Stimulated activated CD8-positive, alpha-beta memory T cell treated with anti-CD3 and anti-CD28 coated beads, Interleukin-7, amount 100 ng/mL, for 24 hours (primary cell): ENCODE measurements at places on chromosomes 3 and 15.
A peak's percentile ranks its signal among the peaks of the same experiment; 100 is the strongest.

DNA sequence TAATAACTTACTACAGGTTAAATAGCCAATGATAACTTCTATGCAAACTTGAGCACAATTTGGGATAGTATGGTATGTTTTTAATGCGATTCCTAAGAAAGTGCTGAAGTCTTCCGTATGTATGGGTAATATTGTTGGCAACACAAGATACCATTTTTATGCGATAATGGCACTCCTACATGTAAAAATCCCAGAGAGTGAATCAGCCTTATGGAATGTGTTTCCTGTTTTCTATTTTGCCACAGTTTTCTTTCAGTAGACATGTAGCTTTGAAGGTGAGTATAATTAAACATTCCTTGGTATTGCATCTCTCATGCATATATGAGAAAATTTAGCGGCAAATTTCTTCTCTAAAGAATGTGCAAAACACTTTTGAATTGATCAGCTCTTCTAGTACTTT is 396.8 kb upstream of the AZI2 start:
- no peak for DNase-seq

GRCh38 chr15:66783725-66784124 is 81.7 kb downstream of the SMAD6 start:
- DNase-seq, result no peak

- DNase-seq, result no peak
These were observed 315.2 kb upstream of the PPP2R3A start for GRCh38 chr3:135650309-135650708.

DNA sequence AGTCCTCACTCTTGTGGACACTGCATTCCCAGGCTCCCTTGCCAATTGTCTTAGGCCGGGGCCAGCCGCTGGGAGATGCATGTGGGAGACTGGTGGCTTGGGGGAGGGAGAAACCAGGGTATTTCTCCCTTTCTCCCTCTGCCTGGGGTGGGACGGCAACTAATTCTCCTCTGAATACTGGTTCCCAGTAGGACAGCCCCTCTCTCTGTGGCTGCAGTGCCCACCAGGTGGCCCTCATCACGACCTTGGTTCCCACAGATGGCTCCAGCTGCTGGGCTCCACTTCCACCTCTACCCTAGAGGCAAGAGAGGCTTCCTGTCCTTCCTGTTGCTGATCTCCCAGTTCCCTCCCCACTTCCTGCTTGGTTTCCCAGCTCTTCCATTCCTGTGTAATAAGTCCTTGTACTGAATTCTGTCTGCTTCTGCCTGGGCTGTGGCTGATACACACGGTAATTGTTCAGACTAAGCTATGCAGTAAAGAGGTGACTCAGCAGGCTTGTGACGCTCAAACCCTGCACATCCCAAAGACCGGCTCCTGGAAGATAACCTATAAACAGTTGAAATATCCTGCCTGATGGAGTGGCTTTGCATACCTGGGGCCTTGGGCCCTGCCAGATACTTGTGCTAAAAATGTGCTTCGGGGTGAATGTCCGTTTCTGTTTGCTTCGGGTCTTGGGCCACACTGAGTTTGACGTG is 20.4 kb upstream of the COPG1 start:
- DNase-seq, result no peak

DNA sequence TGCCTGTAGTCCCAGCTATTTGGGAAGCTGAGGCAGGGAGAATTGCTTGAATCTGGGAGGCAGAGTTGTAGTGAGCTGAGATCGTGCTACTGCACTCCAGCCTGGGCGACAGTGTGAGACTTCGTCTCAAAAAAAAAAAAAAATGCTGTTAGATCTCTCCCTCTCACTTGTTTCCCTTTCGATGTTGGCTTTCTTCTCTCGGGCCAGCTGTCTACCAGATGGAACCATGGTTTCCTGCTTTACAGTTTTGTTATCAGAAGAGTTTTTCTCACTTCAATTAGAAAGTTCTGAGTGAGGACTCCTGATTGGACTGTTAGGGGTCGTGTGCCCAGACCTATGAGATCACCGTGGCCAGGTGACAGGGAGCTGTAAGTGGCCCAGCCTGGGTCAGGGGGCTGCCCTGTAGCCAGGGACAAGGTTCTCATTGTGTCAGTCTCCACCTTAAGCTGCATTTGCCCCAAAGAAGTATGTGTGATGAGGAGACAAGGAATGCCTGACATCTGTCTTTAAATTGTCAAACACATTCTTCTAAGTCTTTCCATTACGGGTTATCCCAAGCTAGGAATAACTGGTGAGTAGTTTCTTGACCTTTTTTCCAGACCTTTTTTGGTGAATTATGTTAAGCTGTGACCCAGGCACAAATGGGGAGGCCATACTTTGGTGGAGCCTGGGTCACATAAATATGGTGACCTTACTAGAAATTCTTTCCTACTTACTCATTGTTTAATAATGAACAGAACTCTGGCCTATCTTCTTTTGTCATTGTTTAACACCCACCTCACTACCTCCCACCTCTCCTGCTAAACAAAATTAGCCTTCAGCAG is 25.2 kb downstream of the SNAPC5 start:
- no peak for DNase-seq

DNA sequence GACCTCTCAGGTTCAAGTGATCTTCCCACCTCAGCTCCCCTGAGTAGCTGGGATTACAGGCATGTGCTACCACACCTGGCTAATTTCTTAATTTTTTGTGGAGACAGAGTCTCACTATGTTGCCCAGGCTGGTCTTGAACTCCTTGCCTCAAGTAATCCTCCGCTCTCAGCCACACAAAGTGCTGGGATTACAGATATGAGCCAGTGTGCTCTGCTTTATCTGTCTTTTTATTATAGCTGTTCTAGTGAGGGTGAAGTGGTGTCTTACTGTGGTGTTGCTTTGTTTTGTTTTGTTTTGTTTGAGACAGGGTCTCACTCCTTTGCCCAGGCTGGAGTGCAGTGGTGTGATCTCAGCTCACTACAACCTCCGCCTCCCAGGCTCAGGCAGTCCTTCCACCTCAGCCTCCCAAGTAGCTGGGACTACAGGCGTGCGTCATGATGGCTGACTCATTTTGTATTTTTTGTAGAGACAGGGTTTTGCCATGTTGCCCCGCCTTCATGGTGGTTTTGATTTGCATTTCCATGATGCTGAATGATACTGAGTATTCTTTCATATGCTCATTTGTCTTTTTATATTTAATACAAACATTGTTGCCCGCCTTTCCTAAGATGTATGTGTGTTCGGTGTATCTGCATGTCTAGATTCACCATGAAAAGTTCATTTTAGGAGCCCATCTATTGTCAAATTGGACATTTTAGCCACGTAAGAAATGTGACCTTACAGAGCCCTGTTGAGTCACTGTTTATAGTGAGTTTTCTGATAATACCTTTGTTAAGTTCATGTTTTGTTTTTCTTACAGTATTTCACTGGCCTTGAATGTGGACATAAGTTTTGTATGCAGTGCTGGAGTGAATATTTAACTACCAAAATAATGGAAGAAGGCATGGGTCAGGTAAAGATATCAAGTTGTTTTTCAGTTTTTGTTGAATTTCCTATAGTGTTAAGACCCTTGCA is 80.6 kb downstream of the ARIH1 start:
- peak; percentile 14 for DNase-seq

DNA sequence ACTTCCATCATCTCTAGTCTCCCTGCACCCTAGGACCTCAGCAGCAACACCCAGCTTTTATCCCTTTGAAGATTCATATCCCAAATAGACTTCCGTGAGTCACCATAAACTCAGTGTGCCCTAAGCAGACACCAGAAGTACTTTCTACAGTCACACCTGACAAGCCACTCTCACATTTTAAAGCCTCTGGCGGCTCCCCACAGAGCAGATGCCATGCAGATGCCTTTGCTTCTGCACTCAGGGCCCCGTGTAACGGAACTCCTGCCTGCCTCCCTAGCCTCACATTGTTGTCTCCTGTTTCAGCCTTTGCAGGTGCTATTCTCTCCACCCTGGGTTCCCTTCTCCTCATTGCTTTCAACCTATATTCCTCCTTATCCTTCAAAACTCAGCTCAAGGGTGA is 155.5 kb upstream of the SLC24A5 start:
- no peak for DNase-seq

DNA sequence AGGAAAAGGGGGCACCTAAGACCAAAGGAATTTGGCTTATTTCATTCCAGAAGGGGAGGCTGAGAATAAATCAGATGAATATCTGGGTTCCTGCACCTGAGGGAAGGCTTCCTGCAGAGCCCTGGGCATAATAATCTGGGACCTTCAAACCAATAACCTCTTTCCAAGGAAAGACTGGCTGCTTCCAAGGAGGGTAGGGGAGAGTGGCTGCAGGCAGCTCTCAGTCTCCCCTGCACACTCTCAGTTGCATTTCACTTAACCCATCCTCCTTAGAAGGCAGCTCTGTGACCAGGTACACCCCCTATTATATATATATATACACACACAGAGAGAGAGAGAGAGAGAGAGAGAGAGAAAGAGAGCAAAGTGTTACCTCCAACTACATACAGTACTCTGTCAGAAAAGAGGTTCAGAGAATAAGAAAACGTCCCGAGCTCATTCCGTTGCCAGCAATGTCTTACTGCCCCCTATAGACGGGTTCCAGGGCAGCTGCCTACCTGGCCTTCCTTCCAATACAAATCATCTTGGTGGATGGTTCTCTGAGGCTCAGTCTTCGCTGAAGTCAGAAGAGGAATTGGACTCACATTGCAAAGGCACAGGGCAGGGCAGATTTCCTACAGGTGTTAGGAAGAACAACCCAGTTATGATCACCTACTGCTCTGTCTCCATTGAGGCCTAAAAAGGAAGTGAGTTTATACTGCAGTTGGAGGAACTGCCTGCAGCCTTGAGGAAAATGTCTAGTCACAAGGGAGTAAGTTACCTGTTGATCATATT is 26.1 kb downstream of the CAPN3 start:
- DNase-seq, result no peak

DNA sequence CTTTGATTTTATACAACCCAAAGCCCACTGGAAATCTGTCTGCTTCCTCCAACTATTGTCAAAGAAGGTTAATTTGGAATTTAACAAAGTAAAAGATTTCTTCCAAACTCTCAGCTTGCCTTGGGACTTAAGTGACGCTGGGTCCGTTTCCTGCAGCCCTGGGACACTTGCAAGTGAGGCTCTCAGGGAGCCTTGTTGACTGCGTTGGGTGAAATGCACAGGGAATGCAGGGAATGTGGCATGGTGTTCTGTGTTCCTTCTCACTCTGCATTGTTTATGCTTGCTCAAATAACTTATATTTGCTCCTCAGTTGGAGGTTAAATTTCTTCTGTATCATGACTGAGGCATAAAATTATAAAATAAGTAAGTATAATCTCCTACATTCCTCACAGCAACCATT is 60.9 kb upstream of the TJP1 start:
- DNase-seq, result no peak

DNA sequence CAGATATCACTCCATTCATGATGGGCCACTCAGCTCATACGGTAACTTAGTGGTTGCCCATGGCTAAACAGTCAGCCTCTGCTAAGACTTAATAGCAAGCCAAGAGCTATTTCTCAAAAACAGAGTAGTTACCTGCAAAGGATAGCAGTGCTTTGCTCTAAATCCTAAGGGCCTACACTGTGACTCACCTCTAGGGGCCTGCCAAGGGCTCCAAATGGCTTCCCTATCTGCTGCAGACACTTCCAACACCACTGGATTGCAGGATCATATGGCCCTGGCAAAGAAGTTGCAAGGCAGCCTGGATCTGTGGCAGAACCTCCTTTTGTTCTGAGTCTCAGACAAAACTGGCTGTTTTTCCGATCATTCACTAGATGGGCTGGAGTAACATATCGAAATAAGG is 17.8 kb downstream of the CGGBP1 start:
- DNase-seq, result no peak

DNA sequence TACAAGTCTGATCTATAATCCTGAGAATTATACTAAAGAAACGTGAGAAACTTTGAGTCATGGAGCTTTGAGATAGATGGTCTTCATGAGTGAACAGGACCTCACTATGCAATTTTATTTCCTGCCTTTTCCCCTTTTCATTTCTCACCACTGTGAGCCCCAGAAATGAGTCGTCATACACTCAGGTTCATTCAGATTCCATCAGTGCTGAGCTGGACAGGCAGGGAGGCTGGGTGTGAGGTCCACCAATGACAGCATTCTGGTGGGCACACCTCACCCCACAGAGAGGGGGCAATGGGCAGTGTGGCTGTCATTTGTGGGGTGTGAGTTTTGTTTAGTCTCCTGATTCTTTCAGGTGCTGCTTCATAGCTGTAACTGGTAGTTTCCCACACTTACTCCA is 16.9 kb downstream of the TIGIT start:
- no peak for DNase-seq

DNA sequence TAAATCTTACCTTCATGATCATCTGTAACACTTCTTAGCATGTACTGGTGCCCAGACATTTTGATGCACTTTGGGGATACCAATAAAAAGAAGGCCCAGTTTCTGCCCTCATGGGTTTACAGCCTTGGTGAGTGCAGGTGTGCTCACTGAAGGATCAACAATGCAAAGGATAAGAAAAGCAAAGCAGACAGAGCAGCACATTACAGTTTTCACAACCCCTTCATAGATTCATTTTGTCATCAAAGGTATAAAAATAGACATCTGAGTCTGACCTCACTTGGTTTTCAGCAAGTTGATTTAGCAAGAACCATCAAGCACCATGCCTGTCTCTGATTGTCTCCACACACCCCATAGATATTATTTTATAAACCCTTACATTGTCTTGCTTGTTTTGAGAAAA is 77.6 kb downstream of the BFSP2 start:
- DNase-seq, result no peak

DNA sequence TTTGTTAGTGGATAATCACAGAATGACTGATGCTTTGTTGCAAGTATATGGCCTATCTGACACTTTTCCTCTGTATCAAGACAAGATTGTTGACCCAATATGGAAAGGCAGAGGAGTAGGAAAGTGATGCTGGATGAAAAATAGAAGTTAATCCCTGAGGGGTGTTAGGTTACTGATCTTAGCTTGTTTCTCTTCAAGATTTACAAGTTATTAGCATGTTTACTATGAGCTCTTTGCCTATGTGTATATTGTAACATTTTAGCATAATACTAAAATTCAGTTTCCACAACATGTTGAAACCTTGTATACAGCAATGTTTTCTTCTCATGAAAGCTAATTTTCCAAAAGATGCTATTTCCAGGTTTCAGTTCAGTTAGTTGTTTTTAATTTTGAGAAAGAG is 120.4 kb upstream of the CCNL1 start:
- DNase-seq, result no peak

DNA sequence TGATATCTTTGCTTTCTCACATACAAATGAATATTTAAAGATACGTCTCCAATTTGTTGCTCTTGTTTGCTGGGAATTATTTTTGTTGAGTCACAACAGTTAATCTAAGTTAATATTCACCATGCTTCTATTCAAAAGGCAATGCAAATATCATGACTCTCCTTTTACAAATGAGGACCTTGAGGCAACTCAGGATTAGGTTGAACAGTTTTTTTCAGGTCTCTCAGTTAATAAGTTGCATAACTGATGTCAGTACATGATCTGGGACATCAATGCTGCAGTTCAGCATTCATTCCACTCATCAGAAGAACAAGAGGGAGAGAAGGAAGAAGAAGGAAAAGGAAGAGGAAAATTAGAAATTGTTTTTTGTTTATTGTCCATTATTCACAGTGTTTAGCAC is 781 bp upstream of the NAALADL2 start:
- DNase-seq, result no peak
